Left hindlimb (tissue), 1 donor: ENCODE measurements at places on chromosomes 11 and 22.

DNA sequence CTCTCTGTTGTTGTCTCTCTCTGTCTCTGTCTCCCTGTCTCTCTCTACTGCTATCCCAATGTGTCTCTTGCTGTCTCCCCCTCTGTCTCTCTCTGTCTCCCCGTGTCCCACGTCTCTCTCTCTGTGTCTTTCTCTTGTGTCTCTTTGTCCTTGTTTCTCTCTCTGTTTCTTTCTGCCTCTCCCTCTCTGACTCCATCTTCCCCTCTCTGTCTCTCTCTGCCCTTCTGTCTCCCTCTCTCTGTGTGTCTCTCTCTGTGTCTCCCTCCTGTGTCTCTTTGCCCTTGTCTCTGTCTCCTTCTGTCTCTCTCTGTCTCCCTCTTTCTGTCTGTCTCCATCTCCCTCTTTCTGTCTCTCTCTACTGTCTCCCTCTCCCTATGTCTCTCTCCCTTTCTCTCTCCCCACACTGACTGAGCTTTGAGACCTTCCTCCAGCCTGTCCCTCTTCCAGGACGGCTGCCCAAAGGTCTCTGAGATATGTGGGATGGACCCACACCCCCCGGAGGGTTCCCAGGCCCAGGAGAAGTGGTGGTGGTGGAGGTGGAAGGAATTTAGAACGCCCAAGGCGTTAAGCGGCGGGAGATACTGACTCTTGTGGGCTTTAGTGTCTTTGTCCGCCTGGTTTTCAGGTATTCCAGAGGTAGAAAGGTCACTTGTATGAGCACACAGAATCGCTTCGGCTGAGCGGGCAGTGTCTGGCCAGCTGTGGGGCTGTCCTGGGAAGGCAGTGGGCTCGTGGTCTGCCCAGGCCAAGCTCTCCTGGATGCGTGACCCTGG lies 65.5 kb upstream of the CCND1 start:
- no peak for DNase-seq

- no peak for DNase-seq
Measured at GRCh38 chr11:69476509-69476961, 4.9 kb upstream of the LINC01488 start.

DNA sequence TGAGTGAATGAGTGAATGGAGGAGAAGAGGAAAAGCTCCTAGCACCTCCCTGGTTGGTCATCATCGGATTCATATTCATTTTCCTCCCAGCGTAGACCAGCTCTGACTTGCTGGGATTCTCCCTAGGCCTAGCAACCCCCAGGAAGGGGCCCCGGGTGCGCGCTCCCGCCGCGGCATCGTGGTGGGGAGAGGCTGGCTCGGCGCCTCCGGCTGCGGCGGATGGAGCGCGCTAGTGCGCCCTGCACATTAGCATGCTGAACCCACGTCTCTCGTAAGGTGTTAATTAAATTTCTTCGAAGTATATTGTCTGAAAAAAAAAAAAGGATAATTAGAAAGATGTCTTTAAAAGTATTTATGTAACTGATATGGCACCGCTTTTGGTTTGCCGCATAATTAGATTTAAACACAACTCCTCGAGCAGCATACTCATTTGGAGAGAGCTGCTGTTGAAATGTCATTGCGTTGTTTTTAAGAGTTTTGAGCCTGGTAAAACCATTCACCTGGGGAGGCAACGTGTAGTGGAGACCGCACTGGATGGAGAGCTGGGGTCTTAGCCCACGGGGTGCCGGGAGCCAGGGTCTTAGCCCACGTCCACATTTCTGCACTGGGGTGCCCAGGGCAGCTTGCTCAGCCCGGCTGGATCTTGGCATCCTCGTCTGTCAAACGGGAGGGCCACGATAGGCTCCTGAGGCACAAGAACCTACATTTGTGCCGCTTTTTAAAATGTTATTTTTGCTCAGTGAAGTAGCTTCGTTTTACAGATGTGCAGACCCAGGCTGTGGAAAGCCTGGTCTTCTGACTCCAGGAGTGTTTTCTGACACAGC lies 21.8 kb downstream of the MPPED1 start:
- DNase-seq, result no peak

DNA sequence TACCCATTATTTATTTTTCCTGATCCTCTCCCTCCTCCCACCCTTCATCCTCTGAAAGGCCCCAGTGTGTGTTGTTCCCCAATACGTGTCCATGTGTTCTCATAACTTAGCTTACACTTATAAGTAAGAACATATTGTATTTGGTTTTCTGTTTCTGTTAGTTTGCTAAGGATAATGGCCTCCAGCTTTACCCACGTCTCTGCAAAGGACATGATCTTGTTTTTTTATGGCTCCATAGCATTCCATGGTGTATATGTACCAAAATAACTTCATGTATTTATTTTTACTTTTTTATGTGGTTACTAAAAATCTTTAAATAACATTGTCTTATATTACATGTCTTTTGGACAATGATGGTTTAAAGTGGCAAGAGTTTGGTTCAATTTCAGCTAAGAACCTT lies 15.2 kb downstream of the PDGFD start:
- DNase-seq, result no peak

DNA sequence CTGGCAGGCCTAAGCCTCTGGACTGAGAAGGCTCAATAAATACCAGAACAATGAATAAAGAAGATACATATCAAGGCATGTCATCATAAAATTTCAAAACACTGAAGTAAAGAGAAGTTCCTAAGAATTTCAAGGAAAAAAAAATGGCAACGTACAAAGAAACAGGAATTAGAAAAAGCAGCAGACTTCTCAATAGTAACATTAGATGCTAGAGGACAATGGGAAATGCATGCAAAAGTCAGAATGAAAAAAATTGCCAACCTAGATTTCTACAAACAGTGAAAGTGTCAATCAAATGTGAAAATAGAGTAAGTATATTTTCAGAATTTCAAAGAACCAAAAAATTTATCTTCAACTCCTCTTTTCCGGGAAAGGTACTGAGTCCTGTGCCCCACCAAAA lies 125.0 kb downstream of the KCNC1 start:
- DNase-seq, result no peak
